ENCODE measurements at places on chromosomes 12 and 14.

GRCh38 chr14:73829526-73830431, 21.9 kb upstream of the PTGR2 start:
- peak; percentile 81 for DNase-seq

GRCh38 chr14:70670992-70671651, 29.4 kb downstream of the TTC9 start:
- DNase-seq = no peak

DNA sequence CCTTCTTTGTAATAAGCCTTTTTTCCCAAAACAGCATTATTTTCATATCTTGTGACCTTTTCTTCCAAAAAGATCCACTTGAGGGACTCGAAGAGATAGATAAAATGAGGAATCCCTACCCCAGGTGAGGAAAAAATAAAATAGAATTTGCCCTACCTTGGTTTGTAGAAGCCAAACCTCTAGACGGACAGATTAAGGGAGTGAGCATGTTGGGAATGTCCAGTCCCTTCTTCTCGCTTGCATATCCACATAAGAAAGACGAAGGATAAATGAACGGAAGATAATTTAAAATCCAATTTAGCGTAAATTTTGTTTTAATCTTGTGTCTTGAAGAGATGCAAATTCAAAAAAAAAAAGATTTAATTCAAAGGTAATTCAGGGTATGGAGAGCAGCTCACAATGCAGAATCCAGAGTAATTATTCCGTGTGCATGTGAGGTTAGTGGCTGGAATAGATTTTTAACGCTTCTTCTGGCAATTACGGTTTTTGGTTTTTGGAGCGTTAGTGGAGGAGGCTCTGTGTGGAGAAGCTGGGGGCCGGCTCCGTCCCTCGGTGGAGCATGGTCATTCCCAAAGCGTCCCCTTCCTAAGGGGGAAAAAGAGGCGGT, 1.5 kb downstream of the GRIN2B start:
- no peak for DNase-seq

DNA sequence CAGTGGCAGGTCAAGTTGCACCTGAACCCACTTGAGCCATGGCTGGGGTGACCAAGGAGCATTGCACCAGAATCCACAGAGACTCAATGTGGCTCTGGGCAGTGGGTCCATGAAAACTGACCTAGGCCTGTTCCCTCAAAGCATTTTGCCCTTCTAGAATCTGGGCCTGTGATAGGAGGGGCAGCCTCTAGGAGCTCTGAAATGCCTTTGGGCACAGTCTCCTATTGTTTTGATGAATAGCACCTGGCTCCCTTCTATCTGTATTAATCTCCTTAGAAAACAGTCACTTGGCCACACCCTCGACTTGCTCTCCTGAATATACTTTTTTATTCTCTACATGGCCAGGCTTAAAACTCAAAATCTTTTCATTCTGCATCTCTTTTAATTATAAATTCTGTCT, 14.1 kb upstream of the KRAS start:
- no peak for DNase-seq

GRCh38 chr14:85358136-85358785, 171.7 kb upstream of the FLRT2 start:
- no peak for DNase-seq

GRCh38 chr12:48881686-48882314, 16.1 kb upstream of the RND1 start:
- no peak for DNase-seq

- no peak for DNase-seq
Observed at GRCh38 chr14:106790189-106791036, 1264.0 kb downstream of the TMEM121 start.

- peak; percentile 32 for DNase-seq
Observed at GRCh38 chr14:78836777-78837176, 666.6 kb downstream of the NRXN3 start.

DNA sequence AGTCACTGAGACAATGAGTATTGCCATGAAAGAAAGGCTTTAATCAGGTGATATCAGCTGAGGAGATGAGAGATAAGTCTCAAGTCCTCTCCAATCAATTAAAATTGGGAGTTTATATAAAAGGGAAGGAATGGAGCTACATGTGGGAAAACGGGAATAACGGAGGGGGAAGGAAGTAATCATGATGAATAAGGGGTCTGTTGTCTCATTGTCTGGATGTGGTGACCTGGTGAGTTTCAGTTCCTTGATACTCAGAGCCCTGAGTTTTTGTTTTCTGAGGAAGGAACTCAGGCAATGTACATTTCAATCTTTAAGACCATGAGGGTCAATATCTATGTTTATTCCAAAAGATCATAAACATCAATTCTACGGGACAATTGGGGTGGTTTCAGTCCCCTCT, 198.8 kb downstream of the KITLG start:
- DNase-seq = no peak

All from PC-9 (cell line).